ENCODE measurements at places on chromosomes 6 and 20. TPM values are rescaled to one million over a fixed set of nuclear protein-coding genes. Genes with fewer than 3 reads are reported as not detected.

- ATAC-seq, result no peak
Observed at GRCh38 chr6:32073101-32073500, 34.9 kb downstream of the CYP21A2 start.

- ATAC-seq, result no peak
Observed at GRCh38 chr6:97067045-97067444, 142.5 kb downstream of the KLHL32 start.

Gene PRKN
- 3.7 TPM for total RNA-seq

- peak; percentile 21 for ATAC-seq
Observed at GRCh38 chr20:58174708-58175280, 53.7 kb downstream of the ANKRD60 start.

DNA sequence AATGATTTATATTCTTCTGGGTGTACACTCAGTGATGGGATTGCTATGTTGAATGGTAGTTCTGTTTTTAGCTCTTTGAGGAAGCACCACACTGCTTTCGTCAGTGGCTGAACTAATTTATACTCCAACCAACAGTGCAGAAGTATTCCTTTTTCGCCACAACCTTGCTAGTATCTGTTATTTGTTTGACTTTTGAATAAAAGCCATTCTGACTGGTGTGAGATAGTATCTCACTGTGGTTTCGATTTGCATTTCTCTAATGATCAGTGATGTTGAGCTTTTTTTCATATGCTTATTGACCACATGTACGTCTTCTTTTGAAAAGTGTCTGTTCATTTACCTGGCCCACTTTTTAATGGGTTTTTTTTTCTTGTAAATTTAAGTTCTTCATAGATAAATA is 583.8 kb upstream of the ARID1B start:
- ATAC-seq, result no peak

DNA sequence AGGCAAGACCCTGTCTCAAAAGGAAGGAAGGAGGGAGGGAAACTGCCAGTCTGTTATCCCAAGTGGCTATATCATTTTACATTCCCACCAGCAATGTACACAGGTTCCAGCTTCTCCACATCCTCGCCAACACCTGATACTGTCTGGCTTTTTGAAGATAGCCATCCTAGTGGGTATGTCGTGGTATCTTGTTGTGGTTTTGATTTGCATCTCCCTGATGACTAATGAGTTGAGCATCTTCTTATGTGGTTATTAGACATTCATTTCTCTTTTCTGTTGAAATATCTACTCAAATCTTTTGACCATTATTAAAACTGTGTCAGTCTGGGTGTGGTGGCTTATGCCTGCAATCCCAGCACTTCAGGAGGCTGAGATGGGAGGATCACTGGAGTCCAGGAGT is 47.9 kb upstream of the ARID1B start:
- peak; percentile 49 for ATAC-seq

- no peak for ATAC-seq
Observed at GRCh38 chr6:47116606-47117005, 74.5 kb upstream of the ADGRF1 start.

- no peak for ATAC-seq
Observed at GRCh38 chr6:72564231-72564630, 57.6 kb upstream of the KCNQ5 start.

- no peak for ATAC-seq
Observed at GRCh38 chr20:50533061-50533460, 22.9 kb downstream of the PTPN1 start.

GRCh38 chr6:5248302-5249098 is 12.2 kb downstream of the LYRM4 start:
- no peak for ATAC-seq

DNA sequence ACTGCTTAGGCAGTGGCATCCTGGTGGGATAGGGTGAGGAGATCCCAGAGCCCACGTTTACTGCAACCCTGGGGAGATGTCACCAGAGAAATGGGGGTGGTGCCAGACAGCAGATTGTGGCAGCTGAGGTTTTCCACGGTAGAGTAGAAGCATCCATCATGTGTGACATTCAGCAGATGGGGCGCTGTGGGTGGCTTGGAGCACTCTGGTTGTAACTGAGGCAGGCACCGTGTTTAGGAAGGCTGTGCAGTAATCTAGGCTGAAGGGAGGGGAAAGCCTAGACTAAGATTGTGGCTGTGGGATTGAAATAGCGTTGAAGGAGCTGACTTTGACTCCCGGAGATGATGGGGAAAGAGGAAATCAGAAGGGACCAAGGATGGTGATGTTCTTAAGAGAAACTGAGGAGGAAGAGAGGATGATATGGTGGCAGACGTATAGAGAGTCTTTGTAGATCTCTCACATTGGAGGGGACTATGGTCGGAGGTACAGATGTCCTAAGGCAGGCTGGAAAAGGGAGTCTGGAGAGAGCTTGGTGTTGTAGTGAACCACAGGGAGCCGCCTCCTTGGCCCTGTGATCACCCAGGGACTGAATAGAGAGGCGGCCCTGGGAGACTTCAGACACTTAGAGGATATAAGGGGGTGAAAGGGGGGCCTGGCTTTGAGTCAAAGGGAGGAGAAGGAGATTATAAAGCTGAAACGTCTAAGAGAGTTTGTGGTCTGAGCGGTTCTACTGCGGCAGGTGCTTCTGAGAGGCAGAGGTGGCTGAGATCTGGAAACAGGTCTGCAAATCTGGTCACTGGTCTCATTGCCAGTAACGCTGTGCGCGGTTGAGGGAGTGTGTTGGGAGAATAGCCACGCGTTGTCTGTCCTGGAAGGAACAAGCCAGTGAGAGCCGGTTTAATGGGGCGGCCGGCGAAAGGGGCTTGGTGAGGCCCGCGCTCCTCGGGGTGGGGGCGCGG is 792 bp upstream of the MICA start:
- peak; percentile 25 for ATAC-seq

- ATAC-seq, result no peak
Observed at GRCh38 chr20:33337531-33338165, 54.6 kb downstream of the BPIFB1 start.

GRCh38 chr6:158761746-158762145 is 57.4 kb downstream of the EZR start:
- no peak for ATAC-seq

DNA sequence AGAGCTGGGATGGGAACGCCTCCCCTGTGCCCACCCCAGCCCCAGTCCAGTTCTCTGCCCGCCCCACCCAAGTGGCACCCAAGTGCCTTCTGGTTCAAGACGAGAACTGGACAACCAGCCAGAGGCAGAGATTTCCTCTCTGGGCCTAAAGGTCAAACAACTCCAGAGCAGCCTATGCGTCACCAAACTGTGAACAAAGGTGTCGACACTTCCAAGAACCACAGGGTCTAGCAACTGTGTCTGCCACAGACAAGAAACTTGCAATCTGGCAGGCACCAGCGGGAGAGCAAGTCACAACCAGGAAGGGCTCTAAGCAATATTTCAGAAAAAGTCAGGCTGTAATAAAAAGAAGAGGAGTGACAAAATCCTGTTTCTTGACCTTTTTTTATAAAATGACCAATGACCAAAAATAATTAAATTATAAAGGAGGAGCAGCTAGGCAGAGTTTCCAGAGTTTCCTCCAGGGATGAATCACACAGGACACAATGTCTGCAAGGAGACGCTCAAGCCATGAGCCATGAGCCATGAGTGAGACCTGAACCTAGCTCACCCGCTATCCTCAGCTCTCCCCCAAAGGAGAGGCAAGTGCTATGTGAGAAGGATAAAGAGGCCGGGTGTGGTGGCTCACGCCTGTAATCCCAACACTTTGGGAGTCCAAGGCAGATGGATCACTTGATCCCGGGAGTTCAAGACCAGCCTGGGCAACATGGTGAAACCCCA is 11.1 kb downstream of the EDEM2 start:
- no peak for ATAC-seq

Gene PTGIS
- total RNA-seq, result 2.5 TPM

Gene CTAGE9
- not detected for total RNA-seq

DNA sequence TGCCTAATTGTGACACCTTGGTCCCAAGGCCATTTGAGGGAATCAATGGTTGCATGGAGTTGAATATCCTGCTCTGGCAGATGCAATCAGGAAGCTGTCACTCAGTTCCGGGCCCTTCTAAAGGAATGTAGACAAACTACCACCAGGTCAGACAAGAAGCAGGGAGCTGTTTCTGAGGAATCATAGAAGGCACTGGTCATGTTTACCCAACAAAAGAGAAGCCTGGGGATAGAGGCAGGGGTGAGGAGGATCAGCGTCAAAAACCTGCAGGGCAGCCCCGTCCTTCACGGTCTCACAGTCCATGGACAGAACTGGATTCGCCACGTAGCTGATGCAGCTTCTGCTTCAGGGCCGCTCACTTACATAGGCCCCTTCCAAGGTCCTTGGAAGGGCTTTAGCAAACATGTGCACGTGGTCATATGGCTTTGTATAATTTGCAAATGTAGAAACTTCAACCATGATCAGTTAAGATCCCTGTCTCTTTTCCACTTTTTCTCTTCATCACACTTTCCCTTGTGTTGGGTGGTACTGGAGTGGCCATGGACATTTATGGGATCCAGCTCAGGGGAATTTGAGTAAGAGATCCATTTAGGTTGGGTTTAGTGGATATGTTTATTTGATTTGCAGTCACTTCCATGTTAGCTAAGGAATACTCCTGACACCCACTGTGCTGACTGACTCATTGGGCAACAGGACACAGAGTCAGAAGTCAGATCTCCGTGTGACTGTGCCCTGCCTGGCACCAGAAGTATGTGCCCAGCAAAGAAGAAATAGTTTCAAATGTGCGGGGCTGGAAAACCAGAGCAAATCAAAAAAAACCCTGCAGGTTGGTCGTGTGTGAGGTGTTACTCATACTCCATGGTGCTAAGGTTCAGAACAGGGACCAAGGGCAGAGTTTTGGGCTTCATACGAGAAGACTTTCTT is 60.0 kb upstream of the ZFAND3 start:
- no peak for ATAC-seq

GRCh38 chr6:55617272-55617671 is 38.3 kb upstream of the HMGCLL1 start:
- no peak for ATAC-seq

Gene CNR1
- total RNA-seq, result 127 TPM

Gene SNX9
- 11.8 TPM for total RNA-seq

Gene BTNL2
- total RNA-seq, result not detected

Gene TCF21
- 0.04 TPM for total RNA-seq

GRCh38 chr20:40457404-40457803 is 231.6 kb downstream of the MAFB start:
- ATAC-seq, result no peak

Data from motor neuron (in vitro differentiated cells).